ENCODE measurements at places on chromosomes 4 and X.

GRCh38 chrX:129653971-129654651 lies 645 bp downstream of the APLN start:
- no peak for DNase-seq

DNA sequence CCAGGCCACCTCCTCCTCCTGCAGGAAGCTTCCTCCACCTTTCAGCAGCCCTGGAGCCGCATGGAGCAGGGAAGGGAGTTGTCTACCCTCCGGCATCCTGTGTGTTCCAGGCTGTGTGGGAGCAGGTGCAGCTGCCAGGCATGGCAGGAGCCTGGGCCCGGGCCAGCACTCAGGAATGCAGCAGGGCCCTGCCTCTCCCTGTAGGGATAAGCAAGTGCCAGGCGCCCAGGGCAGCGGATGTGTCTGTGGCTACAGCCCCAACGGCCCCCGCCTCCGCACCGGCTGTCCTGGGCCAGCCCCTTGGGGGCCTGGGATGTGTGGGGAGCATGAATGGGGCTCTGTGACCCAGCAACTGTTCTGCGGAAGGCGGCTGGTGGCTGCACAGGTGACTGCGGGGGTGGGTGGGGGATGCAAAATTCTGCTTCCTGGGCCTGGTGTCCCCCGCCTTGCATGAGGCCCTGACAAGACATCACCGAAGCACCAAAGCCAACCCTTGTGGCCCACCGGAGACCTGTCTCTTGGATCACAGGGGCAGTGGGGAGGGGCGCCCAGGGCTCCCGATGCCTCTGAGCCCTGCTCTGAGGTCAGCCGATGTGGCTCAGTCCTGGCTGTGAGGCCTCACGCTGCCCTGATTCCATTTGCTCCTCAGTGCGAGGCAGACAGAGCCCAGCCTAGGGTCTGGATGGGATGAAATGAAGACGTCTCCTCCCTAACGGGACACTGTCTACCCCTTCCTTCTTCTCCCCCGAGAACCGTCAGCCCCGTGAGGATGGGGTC lies 1.4 kb upstream of the DOK7 start:
- DNase-seq = no peak

DNA sequence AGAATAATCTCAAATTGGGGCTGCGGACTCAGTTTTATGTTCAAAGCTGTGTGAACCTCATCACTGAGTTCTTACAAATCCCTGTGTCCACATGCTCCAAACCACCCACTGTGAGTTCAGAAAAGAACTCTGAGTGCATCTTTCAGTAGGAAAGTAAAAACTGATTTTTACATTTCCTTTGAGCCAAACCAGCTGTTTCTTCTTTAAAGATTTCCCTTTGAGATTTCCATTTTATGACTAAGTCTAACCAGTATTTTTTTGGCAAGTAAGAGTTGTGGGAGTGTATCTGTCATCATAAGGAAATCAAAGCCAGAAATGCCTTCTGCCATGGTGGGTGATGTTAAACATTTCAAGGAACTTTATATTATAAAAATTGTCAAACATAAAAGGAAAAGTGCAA lies 100.0 kb downstream of the TET2 start:
- DNase-seq = no peak

- no peak for DNase-seq
Observed at GRCh38 chr4:105232374-105232773, 85.7 kb downstream of the TET2 start.

GRCh38 chr4:41709844-41710481 lies 38.6 kb downstream of the PHOX2B start:
- no peak for DNase-seq

Data from CD4-positive, alpha-beta T cell treated with Interleukin-4 for 4 hours (primary cell).